ENCODE measurements at places on chromosomes 7 and 10. TPM values are rescaled to one million over a fixed set of nuclear protein-coding genes. Genes with fewer than 3 reads are reported as not detected.

The TUBB8 gene
- not detected for total RNA-seq

The OPN1SW gene
- total RNA-seq, result not detected

The GIMAP1 gene
- total RNA-seq, result not detected

The SLC29A3 gene
- 15.3 TPM for total RNA-seq

The PAPOLB gene
- not detected for total RNA-seq

The MACC1 gene
- total RNA-seq, result not detected

The DLX6 gene
- not detected for total RNA-seq

The FKBP6 gene
- not detected for total RNA-seq

The GAD2 gene
- not detected for total RNA-seq

The GDF2 gene
- not detected for total RNA-seq

The HOXA13 gene
- 2.2 TPM for total RNA-seq

The DPYSL4 gene
- 19.1 TPM for total RNA-seq

The BICC1 gene
- 23.6 TPM for total RNA-seq

The NCOA4 gene
- 91.5 TPM for total RNA-seq

The LIPK gene
- total RNA-seq, result not detected

The RAB19 gene
- total RNA-seq, result not detected

The HABP2 gene
- 0.09 TPM for total RNA-seq

The CPVL gene
- 0.14 TPM for total RNA-seq

The TLX1 gene
- not detected for total RNA-seq

The SUFU gene
- total RNA-seq, result 7.5 TPM

The UTF1 gene
- 0.16 TPM for total RNA-seq

The SPDYE2 gene
- total RNA-seq, result not detected

The KDM7A gene
- total RNA-seq, result 2.7 TPM

The ELOVL3 gene
- 0.19 TPM for total RNA-seq

The APBB1IP gene
- 10.0 TPM for total RNA-seq

The PNLIPRP2 gene
- not detected for total RNA-seq

The OR2A42 gene
- not detected for total RNA-seq

The ADIRF gene
- total RNA-seq, result 0.21 TPM

The ABCB4 gene
- not detected for total RNA-seq

The FAM25A gene
- not detected for total RNA-seq

The AMZ1 gene
- total RNA-seq, result not detected

The GRB10 gene
- total RNA-seq, result 72.2 TPM

The MYL10 gene
- total RNA-seq, result not detected

The SRRM3 gene
- total RNA-seq, result 5.7 TPM

The TAS2R3 gene
- not detected for total RNA-seq

The ACHE gene
- total RNA-seq, result 2.2 TPM

The PTN gene
- total RNA-seq, result not detected

The CNPY1 gene
- not detected for total RNA-seq

The WEE2 gene
- not detected for total RNA-seq

The HOXA7 gene
- 5.0 TPM for total RNA-seq

The NODAL gene
- total RNA-seq, result not detected

The HGF gene
- not detected for total RNA-seq

The DYDC2 gene
- 0.16 TPM for total RNA-seq

The SPDYE16 gene
- total RNA-seq, result not detected

The ANKRD22 gene
- total RNA-seq, result 0.27 TPM

The FAM171A1 gene
- total RNA-seq, result 23.5 TPM

The NKX6-2 gene
- 0.28 TPM for total RNA-seq

The VIPR2 gene
- not detected for total RNA-seq

The MYOF gene
- 180 TPM for total RNA-seq

The IKZF5 gene
- 4.5 TPM for total RNA-seq

The TMEM130 gene
- total RNA-seq, result 0.36 TPM

The CRPPA gene
- total RNA-seq, result 0.67 TPM

The PPP1R17 gene
- not detected for total RNA-seq
